ENCODE measurements at places on chromosomes 4 and X.

GRCh38 chr4:99811850-99812249, 4.8 kb upstream of the DAPP1 start:
- DNase-seq = no peak

GRCh38 chr4:1318488-1319213, 28.4 kb upstream of the UVSSA start:
- DNase-seq = no peak

GRCh38 chr4:75673959-75674328, 733 bp upstream of the G3BP2 start:
- no peak for DNase-seq

GRCh38 chr4:185381288-185382196, 14.2 kb downstream of the LRP2BP start:
- DNase-seq = no peak

DNA sequence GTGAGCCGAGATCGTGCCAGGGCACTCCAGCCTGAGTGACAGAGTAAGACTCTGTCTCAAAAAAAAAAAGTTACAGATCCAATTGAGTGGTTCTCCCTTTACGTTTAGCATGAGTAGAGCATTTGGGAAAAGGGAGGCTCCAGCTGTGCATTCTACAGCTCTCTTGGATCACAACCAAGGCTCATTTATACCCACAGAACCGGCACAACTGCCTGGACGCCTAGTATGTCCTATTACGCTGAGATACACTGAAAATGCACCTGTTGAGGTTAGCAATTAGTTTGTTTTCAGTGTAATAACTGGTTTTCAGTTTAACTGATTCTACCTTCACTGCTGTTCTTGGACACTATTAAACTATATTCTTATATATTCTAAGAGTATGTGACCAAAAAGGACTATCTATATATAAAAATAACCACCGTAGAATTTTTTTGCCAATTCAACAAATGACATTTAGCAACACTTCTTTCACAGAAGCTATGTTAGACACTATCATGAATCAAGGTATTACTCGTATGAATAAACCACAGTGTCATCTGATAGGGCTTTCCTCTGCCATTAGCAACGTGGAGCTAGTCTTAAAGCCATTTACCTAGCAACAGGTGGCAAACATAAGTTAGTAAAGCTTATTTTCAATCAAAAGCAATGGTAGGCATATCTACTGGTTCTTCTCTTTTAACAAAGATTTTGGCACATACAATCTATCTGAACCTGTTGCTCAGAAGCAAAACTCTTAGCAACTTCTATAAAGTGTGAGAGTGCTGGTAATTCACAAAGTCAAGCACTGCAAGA, 3.6 kb downstream of the OTUD4 start:
- DNase-seq = no peak

DNA sequence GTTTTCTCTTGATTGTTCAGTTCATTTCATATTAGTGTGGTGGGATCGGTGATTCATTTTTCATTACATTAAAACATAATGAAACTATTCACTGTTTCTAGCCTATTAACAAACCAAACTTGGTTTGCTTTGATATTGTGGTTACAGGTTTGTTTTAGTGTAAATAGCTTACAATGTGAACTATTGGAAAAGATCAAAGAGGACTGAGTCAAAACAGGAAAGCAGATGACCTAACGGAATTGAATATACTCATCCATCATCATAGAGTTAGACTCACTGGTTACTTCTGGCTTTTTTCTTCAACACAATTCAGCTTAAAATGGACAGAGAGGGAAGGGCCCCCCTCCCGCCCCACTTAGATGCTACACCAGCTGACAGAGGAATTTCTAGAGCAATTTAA, 616.2 kb upstream of the AADAT start:
- DNase-seq = no peak

DNA sequence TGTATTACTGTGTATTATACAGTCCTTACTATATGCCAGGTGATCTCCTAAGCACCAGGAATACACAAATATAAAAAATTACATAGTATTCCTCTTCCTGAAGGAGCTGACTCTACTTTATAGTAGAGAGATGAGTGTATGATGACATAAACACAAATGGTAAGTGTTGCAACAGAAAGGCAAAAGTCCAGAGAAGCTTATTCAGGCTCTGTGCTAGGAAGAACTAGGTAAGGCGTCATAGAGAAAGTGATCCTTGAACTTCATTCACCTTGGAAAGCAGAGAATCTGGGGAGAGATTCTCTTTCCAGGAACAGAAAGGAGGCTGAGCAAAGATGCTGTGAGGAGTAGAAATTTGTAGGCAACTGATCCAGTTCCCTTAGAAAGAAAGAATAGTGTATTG, 115.0 kb upstream of the KCNIP4 start:
- no peak for DNase-seq

- DNase-seq = no peak
These were observed 21.8 kb downstream of the NR3C2 start for GRCh38 chr4:148420397-148420796.

DNA sequence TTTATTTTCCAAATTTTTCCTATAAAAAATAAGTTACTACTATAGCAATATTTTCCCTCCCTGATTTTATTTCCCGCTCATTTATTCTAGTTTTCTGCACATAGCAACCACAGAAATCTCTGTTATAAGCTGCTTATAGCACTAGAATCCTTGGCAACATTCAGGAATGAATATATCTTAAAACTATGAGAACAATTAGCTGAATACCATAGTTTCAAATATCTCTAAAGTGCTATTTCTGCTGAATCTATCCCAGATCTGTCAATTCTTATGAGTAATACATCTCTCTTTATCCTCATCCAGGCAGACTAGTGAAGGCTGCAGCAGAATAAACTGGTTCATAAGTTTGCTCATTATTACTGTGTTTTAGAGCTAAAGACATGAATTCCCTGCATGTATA, 622.9 kb upstream of the DIPK2B start:
- DNase-seq = no peak

DNA sequence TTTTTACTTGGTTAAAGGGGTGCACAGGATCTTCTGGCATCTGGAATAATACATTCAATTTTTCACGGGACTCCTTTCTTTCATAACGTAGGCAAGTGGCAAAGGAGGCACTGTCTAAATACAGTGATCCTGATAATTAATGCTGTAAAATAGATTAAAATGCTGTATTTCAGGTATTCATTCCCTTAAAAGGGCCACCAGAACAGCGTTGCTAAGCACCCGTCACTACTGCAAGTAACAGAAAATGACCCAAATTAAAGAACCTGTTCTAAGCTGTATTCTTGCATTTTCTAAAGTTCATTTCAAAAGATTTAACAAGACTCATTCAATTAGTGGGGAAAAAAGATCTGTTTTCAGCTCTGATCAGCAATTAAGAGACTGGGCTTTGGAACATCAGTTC, 208.2 kb downstream of the TENM3 start:
- no peak for DNase-seq

- no peak for DNase-seq
These were observed 142.4 kb upstream of the GLRA2 start for GRCh38 chrX:14386981-14387380.

- DNase-seq = no peak
These were observed 51.4 kb downstream of the FHL1 start for GRCh38 chrX:136198678-136199243.

DNA sequence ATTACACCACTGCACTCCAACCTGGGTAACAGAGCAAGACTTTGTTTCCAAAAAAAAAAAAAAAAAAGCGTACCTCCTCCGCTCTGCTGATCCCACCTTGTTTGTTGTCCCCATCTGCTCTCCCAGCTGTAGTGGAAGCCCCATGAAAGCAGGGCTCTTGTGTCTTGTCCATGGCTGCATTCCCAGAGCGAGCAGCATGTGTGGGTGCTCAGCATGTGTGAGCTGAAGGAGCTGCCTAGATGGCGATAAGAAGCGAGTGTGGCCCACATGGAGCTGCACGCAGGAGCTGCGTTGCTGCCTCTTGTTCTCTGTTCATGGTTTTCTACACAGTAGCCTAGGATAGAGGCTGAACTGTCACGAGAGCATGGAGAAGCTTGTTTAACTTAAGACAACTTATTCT, 12.4 kb downstream of the NSD2 start:
- no peak for DNase-seq

DNA sequence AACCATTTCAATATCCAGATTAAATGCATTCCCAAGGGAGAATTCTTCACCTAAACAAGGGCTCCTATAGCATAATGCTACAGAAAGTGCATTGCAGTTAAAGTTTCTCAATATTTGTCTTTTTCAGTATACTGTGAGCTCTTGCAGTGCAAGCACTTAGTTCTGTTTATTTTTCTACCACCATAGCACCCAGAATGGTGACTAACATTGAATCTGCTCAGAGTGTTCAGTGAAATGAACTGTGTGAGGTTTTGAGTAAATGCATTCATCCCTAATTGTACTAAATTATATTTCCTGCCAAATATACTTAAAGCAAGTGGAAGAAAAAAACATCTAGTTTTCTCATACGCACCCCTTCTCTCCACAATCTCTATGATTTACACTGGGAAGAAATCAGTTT, 383.9 kb downstream of the PCDH7 start:
- no peak for DNase-seq

Data from stimulated activated CD8-positive, alpha-beta memory T cell treated with anti-CD3 and anti-CD28 coated beads, Interleukin-4, amount 100 ng/mL, for 1 hour (primary cell).